ENCODE measurements at places on chromosomes 2 and 18. TPM values are rescaled to one million over a fixed set of nuclear protein-coding genes. Genes with fewer than 3 reads are reported as not detected.

- DNase-seq, result no peak
These were observed 218.3 kb downstream of the AGAP1 start for GRCh38 chr2:235712176-235712575.

DNA sequence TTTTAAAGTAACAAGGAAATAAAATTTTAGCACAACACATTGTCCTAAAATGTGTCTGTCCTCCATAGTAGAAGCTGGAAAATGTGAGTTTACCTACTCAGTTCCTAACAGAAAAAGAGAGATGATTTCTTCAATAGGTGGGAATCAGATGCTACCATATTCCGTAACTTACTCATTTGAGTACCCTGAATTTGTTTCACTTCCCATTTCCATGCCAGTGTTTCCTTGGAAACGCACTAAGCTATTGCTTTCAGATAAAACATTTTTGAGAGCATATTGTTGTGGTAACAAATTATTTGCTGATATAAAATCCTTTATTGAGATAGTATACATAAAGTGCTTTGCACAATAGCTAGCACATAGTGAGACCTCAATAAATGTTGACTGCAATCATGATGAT lies 137.5 kb upstream of the BARD1 start:
- no peak for DNase-seq

GRCh38 chr18:12803069-12803936 lies 80.7 kb downstream of the PTPN2 start:
- DNase-seq, result no peak

MC2R gene
- total RNA-seq, result not detected

PIEZO2 gene
- 256 TPM for total RNA-seq

DNA sequence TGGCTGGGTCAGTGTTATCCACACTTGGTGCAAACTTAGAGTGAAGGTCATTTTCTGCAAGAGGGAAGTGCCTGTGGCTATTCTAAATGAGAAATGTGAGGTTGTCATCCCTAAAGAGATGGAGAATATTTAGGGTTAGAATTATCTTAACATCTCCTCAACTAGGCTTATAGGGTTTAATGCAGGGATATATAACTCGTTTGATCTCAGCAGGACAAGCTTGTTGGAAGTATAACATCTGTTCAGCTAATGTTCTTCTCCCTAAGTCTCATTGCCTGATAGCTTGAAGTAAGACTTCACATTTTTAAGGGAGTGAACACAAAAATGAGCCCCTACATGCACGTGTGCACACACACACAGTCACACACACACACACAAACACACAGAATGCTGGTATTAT lies 75.9 kb upstream of the NRXN1 start:
- no peak for DNase-seq

Measured in lung microvascular endothelial cell (primary cell).